CD4-positive, alpha-beta T cell treated with Interleukin-6 at 100 ng/mL for 8 hours (primary cell): ENCODE measurements at places on chromosomes 6 and 20.
A peak's percentile ranks its signal among the peaks of the same experiment; 100 is the strongest.

DNA sequence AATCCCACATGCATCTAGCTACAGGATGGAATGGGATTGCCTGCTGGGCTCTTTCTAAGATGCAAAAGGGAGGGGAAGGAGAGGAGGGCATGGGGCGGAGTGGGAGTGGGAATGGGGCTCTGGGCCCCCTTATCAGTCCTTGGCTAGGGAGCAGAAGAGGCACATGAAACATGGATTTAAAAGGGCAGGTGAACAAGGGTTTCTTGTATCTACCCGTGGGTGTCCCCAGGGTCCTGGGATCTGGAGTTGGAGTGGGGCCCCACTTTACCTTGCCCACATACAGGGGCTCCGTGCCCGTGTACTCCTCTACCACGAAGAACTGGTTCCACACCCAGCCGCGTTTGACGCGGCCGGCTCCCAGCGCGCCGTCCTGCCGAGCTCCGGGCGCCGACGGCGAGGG lies 57.5 kb downstream of the CDH22 start:
- no peak for DNase-seq

DNA sequence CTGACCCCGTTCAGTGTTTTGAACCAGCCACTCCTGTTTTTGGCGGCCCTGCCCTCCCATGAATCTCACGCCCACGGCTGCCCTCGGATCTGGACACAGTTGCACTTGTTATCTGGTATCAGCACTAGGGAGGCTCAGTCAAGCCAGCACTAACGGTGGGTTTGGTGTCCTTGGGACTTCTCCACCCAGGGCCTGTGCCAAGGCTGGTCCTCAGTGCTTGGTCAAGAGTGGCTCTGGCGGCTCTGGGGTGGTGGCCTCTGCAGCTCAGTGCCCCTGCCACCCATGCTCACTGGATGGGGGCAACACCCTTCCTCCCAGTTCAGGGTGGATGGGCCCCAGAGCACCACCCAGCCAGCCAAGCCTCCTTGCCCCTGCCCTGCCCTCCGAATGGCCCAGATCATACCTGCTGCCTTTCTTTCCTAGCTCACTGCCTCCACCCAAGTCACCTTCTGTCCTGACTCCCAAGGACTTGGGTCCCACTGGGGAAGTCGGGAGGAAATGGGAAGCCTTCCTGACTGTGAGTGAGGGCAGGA lies 54.7 kb downstream of the SSR1 start:
- DNase-seq, result no peak

DNA sequence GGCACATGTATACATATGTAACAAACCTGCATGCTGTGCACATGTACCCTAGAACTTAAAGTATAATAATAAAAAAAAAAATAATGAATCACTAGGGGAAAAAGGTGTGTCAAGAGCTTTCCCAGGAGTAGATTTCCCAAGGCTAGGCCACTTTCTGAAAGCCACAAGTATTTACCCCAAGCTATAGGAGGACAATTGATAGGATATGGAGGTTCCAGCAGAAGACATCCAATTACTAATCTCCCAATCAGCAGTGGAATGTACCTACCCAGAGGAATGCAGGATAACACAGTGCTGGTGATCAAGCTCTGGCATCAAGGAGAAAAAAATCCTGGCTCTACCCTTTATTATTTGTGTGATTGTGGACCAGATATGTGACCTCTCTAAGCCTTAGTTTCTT lies 562.7 kb downstream of the RFPL4B start:
- no peak for DNase-seq

DNA sequence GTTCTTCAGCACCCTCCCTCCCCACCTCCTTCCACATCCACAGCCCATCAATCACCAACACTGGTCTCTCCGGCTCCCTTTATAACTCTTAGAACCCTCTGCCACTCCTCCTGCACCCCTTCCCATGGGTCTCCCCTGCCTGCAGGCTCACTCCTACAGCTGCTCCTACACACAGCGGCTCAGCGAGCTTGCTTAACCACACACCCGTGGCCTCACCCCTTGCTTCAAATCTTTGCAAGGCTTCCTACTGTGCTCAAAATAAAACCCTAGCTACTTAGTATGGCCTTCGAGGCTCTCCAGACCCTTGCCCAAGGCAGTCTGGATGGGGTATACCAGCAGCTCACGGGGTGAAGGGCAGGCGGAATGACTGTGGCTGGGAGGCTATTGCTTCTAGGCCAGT lies 63.7 kb downstream of the JPH2 start:
- no peak for DNase-seq

GRCh38 chr6:52839124-52840055 lies 1.2 kb downstream of the GSTA5 start:
- DNase-seq, result peak; percentile 45

DNA sequence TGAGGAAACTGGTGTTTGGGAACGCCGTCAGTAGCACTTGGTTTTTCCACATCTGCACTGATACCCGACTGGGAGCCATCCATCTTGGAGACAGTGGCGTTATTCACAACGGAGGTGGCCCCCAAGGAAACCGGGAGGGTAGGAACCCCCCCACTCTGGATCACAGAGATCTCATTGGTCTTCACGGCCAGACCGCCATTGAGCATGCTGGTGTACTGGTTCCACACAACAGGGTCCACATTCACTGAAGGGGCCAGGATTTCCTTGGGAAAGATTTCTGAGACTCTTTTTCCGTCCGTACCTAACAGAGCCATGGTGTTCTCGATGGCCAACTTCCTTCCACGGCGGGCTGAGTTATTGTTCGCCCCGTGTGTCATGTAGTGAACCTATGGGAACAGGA lies 16.1 kb upstream of the ATP9A start:
- DNase-seq, result no peak

- no peak for DNase-seq
Observed at GRCh38 chr6:151576633-151577032, 82.8 kb downstream of the CCDC170 start.

GRCh38 chr6:142645663-142646062 lies 299.3 kb downstream of the HIVEP2 start:
- DNase-seq, result no peak

DNA sequence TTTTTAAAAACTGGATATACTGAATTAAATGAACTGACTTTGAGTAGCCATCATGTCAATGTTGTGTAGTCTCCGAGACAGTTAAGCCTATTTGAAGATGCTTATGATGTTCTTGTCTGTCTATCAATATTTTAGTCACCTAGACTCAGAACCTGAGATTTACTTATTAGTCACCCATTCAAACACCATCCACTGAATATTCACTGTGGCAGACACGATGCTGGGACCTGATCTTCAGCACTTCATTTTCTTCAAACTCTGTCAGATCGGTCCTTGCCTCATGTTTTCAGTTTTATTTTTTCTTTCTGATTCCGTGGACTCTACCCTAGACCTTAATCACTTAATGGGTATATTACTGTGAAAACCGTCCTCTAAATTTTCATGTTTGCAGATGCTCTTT lies 123.7 kb upstream of the MCHR2 start:
- no peak for DNase-seq

DNA sequence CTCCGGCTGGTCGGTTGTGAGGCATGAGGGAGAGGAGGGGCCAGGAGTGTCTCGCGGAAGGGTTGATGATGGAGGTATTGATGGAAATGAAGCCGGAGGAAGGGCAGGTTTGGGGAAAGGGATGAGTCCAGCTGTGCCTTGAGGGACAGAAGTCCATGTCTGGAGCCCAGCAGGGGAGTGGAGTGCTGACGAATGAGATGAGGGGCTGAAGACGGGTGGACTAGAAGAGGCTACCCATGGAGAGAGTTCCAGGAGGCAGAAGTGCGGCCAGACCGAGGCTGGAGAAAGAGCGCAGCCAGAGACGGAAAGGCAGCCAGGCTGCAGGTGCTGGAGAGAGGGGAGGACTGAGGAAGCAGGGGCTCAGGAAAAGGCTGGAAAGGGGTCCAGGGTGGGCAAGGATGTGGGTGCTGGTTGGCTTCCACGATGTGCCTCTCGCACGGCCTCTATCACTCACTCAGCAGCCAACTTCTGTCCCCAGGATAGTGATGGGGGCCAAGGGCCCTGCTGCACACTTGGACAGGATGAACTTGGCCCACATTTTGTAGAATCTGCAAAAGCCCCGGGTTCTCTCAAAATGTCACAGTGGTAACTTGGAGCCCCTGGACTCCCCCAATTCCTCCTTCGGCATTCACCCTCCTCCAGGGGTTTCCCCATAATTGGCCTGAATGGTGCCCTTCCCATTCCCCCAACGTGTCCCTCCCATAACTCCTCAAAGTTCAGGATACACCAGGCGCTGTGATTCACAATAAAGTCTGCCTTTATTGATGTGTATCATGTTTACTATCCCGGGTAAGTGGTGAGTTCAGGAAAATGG lies 627 bp upstream of the EIF6 start:
- DNase-seq, result no peak

DNA sequence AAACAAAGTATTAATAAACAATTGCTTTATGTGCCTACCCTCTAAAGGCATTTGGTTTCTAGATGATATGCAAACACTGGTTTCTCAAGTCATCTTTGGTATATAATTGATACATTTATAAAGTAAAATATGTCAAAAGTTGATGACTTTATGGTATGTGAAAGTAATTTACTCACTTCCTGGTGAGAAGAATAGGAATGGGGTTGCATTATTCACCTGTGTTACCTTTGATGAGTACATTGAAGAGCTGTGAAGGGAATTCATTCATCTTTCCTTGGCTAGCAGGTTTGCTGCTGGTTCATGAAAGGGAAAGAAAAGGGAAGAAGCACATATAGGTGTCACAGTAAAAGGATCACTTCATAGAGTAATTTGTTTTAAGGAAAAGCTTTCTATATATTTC lies 20.4 kb downstream of the RNF217 start:
- DNase-seq, result no peak

GRCh38 chr20:49685161-49685601 lies 28.5 kb downstream of the B4GALT5 start:
- no peak for DNase-seq

DNA sequence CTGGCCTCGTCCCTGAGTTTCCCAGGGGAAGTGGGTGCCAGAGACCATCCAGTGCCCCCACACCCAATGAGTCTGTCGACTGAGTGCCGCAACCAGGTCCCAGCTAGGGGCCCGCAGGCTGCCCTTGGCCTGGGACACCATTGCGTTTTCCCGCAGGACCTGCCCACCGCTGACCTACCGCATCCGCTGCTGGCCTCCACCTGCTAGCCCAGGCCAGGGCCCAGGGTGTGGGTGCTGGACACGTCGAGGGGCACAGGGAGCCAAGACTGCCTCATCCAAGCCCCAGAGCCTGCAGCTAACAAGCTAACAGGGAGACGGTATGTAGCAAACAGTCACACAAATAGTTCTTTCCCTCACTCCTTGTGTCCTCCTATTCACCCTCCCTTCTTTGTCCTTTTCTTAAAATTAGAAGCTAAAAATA lies 97.7 kb downstream of the TMEM242 start:
- no peak for DNase-seq

DNA sequence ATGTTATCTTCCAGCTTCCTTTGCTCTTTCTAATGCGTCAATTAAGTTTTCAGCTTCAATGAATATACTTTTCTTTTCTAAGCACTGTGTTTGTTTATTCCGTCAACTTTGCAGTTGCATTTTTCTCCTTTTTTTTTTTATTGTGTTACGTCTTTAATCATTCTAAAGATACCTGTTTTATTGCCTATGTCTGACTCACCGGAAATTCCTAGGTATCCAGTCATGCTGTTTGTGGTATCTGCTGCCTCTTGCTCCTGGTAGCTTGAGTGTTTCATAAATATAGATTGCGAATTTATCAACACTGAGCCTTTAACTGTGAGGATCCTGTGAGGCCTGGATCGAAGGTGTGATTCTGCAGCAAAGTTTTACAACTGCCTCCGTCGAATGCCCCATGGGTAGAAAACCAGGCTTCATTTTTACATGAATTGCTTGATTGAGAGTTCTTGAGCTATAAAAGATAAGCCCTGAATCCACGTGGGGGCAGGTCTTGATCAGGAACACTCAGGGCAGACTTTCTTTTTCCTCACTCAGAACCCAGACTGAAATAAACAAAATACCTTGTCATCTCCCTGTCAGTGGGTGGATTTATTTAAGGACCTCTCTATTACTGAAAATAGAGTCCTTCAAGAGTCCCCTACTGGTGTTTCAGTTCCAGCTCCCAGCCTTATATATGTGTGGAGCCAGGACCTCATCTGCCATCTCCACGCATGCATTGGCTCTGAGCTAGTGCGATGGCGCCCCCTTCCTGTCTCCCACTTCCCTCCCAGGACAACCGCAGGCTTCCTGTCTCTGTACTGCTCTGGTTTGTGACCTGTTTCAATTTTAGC lies 60.1 kb upstream of the LRRC1 start:
- peak; percentile 23 for DNase-seq
